ENCODE measurements at places on chromosomes 5 and 9.

- DNase-seq: no peak
Observed at GRCh38 chr5:122390154-122390553, 78.1 kb downstream of the SNCAIP start.

DNA sequence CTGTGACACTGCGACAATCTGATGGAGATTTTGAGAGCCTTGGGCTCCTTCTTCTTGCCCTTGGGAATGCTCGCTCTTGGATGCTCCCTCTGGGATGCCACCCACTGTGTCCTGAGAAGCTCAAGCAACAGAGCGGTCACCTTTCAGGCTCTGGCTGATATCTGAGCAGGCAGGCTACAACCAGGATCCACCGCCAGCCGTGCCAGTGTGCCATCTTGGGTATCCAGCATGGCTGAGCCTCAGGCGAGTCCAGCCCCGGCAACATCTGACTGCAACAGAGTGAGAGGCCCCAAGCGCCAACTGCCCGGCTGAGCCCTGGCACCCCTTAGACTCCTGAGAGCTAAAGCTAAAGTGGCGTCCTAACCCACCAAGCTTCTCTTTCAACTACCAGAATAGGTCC, 202.1 kb downstream of the IRX2 start:
- DNase-seq: no peak

- DNase-seq: no peak
Observed at GRCh38 chr5:120084543-120084870, 379.6 kb upstream of the PRR16 start.

GRCh38 chr9:124551472-124552272, 44.5 kb upstream of the NR5A1 start:
- DNase-seq: peak; percentile 34

- DNase-seq: no peak
Observed at GRCh38 chr9:122191584-122191983, 31.9 kb downstream of the MORN5 start.

GRCh38 chr9:875119-875962, 33.8 kb downstream of the DMRT1 start:
- no peak for DNase-seq

- DNase-seq: no peak
Observed at GRCh38 chr9:26882154-26882553, 10.4 kb downstream of the CAAP1 start.

DNA sequence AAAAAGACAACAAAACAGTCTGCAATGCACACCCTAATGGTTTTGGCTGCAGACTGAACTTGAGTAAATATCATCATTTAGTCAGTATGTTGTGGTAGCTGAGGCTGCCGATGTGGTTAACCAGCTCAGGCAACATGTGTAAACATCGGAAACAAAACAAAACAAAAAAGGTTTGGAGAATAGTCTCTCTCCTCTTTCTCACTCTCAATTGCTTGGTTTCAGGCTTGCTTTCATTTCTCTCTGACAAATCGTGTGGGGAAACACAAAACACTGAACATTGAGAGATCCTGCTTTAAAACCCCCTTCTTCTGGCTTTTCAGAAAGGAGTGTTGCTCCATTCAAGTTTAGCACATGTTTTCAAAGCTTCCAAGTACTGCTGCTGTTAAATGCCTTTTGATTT, 453.3 kb downstream of the BNC2 start:
- DNase-seq: peak; percentile 90

DNA sequence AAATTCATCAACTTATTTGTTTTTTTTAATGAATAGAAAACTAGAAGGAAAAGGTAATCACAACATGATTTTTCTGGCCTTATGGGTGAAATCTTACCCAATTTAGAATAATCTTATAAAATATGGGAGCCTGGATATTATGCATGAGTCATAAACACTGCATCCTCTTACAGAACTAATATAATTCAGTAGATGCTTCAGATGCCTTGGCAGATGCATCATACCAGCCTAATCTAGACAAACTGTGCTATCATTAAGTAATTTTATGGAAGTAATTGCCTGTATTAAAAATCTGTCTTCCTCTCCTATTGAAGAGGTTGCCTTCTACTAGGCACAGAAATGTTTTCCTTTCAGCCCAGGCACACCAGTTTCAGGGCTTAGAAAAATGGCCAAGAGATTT, 2384.6 kb upstream of the WWC1 start:
- no peak for DNase-seq

GRCh38 chr9:138007566-138007917, 130.0 kb downstream of the CACNA1B start:
- no peak for DNase-seq

DNA sequence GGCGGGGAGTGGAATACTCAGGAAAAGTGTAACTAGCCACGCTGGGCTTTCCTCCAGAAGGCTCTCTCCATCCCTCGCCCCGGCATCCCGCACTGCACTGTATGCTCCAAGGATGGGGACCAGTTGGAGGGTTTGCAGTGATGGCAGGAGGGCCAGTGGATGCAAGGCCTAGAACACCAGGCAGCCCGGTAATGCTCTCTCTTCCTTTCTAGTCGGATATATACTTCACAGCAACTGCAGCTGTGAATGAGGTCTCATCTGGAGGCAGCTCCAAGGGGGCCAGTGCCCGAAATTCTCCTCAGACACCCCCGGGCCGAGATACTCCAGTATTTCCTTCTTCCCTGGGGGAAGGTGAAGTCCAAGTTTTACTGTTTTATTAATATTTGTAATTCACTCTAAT, 10.0 kb upstream of the SLC2A8 start:
- no peak for DNase-seq

DNA sequence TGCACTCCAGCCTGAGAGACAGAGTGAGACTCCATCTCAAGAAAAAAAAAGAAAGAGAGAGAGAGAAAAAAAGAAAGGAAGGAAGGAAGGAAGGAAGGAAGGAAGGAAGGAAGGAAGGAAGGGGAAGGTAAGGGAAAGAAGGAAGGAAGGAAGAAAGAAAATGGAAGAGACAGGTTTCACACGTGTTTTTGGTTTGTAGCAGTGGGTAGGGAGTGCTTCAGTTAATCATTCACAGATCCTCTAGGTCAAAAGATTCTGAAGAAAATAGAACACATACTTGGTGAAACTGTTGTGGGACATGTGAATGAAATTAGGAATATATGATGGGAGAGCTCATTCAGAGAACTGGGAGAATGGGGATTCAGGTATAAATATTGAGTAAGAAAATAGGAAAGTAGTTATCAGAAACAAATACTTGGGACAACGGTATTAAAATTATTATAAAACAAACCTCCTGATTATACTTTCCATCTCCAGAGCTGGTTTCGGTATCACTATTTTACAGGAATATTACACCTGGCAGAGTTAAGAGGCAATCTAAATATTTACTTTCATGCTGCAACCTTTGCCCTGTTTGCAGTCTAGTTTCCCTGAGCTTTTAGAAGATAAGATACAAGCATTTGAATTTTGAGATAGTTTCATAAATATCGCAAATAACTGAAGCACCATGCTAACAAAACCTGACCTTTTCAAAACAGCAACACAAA, 37.2 kb downstream of the MARVELD2 start:
- no peak for DNase-seq

DNA sequence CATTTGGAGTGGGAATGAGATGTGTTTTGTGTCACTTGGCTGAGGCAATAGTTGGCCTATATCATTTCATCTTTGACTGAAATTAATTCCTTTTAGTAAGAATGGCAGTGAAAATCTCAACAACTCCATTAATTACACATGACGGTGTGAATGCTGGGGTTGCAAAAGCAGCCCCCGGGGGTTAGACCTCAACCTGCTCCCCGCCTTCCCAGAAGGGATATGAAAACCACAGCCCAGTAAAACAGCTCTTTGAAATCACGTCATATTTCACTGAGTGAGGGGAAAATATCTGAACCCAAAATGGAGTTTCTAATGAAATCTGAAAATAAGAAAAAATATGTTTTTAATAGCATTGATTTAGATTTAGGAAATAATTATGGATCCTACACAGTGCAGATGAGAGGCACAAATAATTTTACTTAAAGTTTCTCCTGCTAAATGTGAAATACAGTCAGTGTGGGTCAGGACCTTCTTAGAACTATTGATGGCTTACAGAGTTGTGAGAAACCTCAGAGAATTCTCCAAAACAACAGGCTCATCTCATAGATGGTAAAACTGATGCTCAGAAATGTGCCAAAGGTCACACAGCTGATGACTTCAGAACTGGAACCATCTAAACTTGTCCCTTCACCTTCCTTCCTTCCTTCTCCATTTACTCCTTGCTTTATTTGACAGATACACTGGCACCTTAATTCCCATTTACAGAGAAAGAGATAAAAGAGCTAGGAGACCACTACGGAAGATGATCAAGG, 96.5 kb downstream of the SPOCK1 start:
- no peak for DNase-seq

- DNase-seq: no peak
Observed at GRCh38 chr5:101626572-101626971, 669.5 kb downstream of the SLCO4C1 start.

DNA sequence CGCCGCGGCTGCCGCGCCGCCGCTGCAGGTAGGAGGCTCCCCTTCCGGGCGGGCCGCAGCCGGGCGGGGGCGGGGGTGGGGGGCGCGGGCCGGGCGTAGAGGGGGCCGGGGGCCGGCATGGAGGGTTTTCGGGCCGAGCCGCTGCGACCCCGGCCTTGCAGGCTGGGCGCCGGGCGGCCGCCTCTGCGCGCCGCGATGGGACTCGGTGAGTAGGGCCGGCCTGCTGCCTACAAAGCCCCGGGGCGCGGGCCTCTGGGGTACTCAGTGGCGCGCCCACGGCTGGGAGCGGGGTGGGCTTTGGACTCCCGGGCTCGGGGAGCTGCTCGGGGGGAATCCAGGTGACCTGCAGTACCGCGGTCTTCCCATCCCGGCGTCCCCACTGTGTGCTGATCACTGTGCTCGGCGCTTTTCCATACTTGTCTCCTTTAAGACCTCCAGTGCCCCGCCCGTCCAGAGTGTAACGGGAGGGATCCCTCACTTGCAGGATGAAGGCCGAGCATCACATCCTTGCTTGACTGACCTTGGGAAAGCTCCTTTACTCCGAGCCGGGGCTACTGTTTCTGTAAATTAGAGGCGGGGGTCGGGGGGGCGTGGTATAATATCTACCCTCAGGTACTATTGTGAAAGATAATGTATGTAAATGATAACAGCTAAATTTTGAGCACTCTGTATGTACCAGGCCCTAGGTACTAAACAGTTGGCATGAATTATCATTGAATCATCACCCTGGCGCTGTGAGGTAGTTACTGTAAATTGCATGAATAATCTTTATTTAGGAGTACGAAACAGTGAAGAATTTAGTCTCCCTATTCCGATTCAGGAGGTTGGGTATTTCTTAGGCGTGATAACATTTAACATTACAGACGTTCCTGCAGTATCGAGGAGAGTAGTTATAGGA, 672 bp downstream of the MSANTD3 start:
- DNase-seq: no peak

DNA sequence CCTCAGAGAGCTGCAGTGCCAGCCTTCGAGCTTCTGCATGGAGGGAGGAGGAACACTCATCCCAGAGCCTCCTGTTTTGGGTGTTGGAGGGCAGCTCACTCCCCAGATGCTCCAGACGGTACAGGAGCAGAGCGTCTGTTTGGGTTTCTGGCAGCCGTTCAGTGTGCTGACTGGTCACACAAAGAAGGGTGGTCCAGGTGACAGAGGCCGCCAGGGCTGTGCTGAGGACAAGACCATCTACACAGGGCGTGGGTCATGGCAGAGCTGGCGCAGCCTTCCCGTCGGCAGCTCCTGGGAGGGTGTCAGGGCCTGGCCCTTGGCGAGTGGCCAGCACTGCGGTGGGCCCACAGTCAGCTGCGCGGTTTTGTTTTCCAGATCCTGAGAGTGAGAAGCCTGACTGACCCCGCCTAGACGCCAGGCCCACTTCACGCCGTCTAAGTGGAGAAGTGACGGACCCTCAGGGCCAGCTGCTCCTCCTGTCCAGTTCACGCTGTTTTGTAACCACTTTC, 131.4 kb upstream of the FAM120A start:
- DNase-seq: no peak

DNA sequence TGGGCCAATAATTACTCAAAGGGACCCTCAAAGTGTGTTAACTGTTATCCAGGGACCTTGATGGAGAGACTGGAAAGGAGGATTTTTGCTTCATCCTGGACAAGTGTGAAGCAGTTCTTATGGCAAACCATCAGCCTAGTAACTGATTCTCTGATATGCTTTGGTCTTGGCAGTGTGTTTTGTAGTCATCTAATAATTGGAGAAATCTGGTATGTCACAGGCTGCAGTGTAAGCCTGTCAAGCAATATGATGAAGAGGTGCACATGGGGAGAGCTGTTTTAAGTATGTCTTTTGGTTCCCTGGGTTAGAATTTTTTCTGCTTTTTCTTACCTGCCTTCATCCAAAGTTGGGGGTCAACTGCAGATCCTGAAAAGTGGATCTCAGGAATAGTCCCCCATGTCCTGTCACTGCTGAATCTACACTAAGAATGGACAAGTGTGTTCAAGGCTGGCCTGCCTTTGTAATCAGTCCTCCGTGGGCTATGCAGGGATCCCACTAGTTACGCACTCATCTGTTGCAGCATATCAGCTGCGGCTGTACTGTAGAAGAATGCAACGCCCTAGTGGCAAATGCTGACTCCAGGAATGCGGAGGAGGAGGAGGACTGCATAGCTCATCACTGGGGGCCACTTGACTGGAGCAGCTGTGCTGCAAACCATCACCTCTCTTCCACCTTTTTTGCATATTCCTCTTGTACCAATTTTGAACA, 1.9 kb downstream of the SPTAN1 start:
- peak; percentile 79 for DNase-seq

DNA sequence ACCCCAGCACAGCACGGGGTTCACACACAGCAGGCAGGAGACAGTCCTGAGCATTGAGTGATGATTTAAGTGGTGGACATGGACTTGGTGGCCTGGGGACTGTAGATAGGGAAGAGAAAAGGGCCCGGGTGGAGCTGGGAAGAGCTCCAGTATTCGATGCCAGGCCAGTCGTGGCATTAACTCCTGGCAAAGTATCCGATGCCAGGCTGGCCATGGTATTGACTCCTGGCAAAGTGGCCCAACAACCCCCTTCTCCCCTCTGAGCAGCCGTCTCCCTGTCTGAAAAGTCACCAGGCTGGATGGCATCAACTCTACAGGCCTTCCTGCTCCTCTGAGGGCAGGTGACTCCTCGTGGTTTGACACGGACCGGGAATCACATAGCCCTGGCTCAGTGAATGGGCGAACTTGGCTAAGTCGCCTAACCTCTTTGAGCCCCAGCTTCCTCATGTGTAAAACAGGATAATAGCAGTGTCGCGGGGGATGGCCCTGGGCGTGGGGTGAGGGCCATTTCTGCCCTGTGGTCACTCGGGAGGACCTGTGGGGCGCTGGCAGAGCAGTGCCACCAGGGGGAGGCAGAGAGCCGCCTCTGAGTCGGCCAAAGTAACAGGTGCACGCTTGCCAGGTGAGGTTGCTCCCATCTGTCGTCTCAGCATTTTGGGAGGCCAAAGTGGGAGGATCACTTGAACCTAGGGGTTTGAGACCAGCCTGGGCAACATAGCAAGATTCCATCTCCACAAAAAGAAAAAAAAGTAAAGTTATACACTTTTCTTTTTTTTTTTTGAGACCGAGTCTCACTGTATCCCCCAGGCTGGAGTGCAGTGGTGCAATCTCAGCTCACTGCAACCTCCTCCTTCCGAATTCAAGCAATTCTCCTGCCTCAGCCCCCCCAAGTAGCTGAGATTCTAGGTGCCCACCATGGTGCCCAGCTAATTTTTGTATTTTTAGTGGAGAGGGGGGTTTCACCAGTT, 5.7 kb upstream of the SEC16A start:
- no peak for DNase-seq

- no peak for DNase-seq
Observed at GRCh38 chr5:138985256-138985655, 110.1 kb upstream of the LRRTM2 start.

- DNase-seq: no peak
Observed at GRCh38 chr5:68189171-68189570, 26.4 kb upstream of the PIK3R1 start.
